ENCODE measurements at places on chromosomes 5 and 9. TPM values are rescaled to one million over a fixed set of nuclear protein-coding genes. Genes with fewer than 3 reads are reported as not detected.

The RACK1 gene
- 2,267 TPM for total RNA-seq

The MEIKIN gene
- not detected for total RNA-seq

The VLDLR gene
- total RNA-seq, result 34.1 TPM

DNA sequence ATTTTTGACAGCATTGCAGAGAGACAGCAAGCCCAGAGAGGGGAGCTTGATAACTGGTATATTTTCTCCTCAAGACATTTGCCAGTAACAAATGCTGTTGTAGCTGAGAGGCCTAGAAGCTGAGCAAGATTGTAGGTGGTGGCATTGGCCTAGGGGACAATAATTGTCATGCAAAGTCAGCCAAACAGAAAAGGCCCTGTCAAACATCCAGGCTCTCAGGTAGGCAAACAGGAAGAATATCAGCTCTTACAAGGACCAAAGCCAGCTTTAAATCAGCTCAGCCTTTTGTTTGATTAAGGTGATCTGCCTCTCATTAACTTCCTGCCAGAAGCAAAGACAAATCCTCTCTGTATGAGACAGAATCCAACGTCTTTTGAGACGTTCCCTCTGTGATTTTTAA lies 29.7 kb upstream of the BARX1 start:
- no peaks in the 10 kb centered on the region for H3K36me3 ChIP-seq
- H3K4me3 ChIP-seq, result no peak overlapping the region
- H3K4me1 ChIP-seq, result no peaks in the 10 kb centered on the region

DNA sequence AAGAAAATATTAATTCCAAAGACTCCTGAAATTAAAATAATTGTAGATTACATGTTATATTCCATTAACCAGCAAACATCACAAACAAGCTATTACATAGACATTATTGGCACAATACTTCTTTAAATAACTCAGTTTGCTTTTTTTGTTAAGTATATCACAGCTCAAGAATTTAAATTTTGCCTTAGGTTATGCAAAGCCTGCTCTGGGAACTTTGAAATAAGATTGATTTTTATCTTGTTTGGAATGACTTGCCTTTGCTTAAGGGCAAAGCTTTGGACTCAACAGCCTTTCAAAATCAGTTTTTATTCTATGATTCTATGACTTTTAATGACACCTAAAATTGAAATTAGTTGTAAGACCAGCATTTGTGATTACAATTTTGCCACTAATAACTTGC lies 78.2 kb downstream of the ALDH7A1 start:
- H3K27me3 ChIP-seq, result no peaks in the 10 kb centered on the region
- H3K4me1 ChIP-seq, result peaks cover 18% of the 10 kb centered on the region
- H3K27ac ChIP-seq, result no peak overlapping the region

- H3K4me1 ChIP-seq, result peaks cover 3% of the 10 kb centered on the region
- H3K4me3 ChIP-seq, result no peak overlapping the region
- no peaks in the 10 kb centered on the region for H3K36me3 ChIP-seq
Observed at GRCh38 chr9:90446200-90446948, 196.2 kb downstream of the DIRAS2 start.

- H3K27me3 ChIP-seq, result no peaks in the 10 kb centered on the region
- no peak overlapping the region for H3K27ac ChIP-seq
- H3K4me3 ChIP-seq, result no peak overlapping the region
- no peak for DNase-seq
- H3K36me3 ChIP-seq, result no peaks in the 10 kb centered on the region
- H3K4me1 ChIP-seq, result peaks cover 6% of the 10 kb centered on the region
Observed at GRCh38 chr5:132481596-132482211, 8.9 kb downstream of the IRF1 start.

DNA sequence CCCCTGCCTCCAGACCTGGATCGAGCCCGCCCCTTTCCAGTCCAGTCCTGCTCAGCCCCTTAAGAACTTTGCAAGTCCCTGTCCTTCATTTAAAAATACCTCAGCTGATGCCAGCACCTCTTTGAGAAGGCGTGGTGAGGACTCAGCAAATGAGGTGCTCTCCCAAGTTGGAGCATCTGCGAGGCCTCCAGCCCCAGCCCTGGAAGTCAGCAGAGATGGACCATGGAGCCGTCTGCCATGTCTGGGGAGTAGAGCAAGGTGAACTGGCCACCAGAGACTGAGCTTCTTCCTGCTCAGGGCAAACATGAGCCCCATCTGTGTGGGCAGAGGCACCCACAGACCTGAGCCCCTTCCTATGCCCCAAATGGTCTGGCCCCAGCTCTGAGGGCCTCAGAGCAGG lies 71.5 kb downstream of the UBE2QL1 start:
- no peak for DNase-seq
- peaks cover 7% of the 10 kb centered on the region for H3K4me1 ChIP-seq
- no peak overlapping the region for H3K4me3 ChIP-seq
- no peaks in the 10 kb centered on the region for H3K27me3 ChIP-seq
- H3K36me3 ChIP-seq, result no peaks in the 10 kb centered on the region

DNA sequence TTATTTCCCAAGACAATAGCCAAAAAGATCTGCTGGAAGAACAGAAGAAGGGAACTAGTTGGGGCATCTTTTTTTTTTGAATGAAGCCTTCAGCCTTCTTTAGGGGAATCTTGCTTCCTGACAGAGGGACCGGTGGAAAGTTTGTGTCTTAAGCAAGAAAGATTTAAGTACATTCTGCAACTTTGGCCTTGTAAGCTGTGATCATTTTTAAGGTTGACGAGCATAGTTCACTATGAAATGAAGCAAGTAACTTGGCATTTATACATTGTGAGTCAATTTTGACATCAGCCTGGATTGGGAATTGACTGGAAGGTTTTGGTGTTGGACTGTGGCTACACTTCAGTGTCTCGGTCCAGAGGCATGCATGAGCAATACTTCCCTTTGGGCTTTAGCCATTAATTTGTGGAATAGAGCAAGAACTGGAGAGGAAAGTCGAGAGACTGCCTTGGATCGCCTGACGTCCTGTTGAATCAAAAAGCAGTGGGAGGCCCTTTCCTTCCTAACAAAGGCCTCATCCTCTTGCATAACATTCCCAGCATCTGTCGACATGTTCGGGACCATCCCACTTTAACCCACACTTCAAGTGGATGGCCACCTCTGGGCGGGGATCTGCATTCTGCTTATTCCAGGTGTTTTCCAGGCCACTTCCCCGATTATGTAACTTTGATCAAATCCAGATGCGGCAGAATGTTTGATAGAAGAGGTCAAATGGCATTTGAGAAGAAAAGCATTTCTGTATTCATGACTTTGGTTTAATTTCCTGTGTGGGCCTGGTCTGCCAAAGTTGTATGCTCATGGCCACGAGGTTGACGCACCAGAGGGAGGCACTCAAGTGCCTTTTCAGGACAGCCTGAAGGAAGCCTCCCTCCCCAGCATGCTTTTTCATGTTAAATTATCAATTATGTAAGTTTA lies 12.5 kb downstream of the ABL1 start:
- H3K27ac ChIP-seq, result peak overlapping the region; percentile 79
- DNase-seq, result no peak
- H3K27me3 ChIP-seq, result no peaks in the 10 kb centered on the region
- no peak overlapping the region for H3K4me3 ChIP-seq
- no peaks in the 10 kb centered on the region for H3K36me3 ChIP-seq

DNA sequence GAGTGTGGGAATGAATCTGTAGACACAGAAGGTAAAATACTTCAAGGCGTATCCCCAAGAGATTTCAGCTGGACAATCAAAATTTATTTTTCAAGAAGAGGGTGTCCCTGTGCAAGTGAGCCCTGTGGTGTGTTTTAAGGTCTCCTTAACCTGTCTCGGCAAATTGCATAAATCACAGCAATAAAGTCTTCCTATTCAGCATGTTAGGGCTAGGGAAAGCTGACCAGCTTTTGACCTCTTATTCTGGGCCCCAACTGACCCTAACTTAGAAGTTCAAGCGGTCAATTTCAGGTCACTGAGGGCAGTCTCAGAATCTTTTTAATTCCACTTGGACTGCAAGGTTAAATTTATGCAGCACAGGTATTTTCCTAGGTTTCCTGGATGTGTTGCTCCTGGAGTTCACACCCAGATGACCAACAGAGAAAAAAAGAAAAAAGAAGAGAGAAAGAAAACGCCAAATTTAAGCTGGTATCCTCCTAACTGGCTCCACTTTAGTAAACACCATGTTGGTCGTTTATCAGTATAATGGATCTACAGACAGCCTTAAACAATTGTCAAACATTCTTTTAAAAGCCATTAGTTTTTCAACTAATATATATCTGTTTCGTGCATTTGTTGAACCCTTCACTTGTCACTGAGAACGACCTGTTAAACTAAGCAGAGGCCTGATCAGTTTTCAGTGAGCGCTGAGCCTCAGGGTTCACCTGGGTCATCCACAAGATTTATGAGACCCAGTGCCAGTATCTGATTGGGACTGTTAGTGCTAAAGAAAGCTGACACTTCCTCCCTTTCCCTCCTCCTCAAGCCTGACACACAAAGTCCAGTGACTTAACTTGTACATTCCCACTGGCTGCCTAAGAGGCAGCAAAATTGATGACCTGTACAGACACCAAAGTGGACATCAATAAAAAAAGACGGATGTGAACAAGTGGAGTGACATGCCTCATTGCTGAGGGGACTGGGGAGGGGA lies 546.1 kb downstream of the NR2F1-AS1 start:
- no peaks in the 10 kb centered on the region for H3K36me3 ChIP-seq
- peak; percentile 59 for DNase-seq
- no peak overlapping the region for H3K4me3 ChIP-seq
- H3K27ac ChIP-seq, result no peak overlapping the region
- H3K4me1 ChIP-seq, result no peaks in the 10 kb centered on the region
- H3K27me3 ChIP-seq, result peaks cover 93% of the 10 kb centered on the region

GRCh38 chr9:21381448-21382339 lies 3.5 kb downstream of the IFNA2 start:
- no peak for DNase-seq
- H3K4me3 ChIP-seq, result no peak overlapping the region
- peaks cover 3% of the 10 kb centered on the region for H3K27me3 ChIP-seq
- H3K4me1 ChIP-seq, result no peaks in the 10 kb centered on the region
- no peaks in the 10 kb centered on the region for H3K36me3 ChIP-seq
